ENCODE measurements at places on chromosomes 1 and 21.
A peak's percentile ranks its signal among the peaks of the same experiment; 100 is the strongest.

DNA sequence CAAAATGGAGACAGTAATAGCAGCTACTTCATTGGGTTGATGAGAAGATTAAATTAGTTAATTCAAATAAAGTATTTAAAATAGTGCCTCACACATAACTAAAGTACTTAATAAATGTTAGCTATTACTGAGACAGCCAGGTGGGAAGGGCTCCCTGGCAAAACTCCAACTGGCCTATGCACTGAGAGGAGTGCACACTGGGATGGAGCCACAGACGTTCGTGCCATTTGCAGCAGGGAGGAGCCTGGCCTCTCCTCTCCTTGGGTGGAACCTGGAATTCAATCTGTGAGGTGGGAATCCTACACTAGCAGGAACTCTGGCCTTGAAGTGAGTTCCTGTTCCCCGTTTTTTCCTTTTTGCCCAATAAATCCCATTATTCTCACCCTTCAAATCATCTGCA is 28.1 kb downstream of the SLC5A9 start:
- no peak for DNase-seq

DNA sequence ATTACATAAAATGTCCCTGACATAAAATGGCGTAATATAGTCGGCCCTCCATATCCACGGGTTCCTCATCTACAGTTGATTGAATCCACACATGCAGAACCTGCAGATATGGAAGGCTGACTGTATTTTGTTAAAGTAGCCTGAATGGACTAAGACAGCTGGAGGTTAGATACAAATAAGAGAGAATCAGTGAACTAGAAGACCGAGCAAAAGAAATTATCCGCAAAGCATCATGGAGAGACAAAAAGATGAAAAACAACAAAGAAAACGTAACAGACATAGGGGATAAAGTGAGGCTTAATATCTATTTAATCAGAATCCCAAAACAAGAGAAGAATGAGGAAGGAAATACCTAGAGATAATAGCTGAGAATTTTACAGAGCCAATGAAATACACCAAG is 20.3 kb downstream of the LTN1 start:
- DNase-seq = no peak

GRCh38 chr1:66364578-66365391 is 169.2 kb upstream of the SGIP1 start:
- no peak for DNase-seq

DNA sequence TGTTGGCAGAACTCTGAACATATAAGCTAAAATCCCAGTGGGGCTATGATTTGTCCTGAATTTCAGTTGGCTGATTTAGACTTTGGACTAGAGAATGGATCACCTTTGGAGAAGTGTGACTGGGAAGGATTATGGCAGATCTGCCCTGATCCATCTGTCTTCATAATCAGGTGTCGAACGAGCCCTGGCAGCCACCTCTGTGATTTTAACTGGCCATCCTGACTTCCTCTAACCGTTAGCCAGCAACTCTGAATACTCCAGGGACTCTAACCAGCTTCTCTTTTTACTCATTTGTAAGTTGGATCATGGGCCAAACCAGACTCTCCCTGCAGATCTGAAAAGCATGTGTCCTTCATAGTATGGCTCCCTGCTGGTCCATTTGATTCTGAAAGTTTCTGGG is 32.0 kb downstream of the ACTN2 start:
- DNase-seq = no peak

- no peak for DNase-seq
These were observed 92.0 kb upstream of the KIF26B start for GRCh38 chr1:245062741-245063305.

- no peak for DNase-seq
These were observed 36.6 kb downstream of the CCDC185 start for GRCh38 chr1:223429821-223430220.

- no peak for DNase-seq
These were observed 9.2 kb downstream of the S100A10 start for GRCh38 chr1:151984313-151984956.

DNA sequence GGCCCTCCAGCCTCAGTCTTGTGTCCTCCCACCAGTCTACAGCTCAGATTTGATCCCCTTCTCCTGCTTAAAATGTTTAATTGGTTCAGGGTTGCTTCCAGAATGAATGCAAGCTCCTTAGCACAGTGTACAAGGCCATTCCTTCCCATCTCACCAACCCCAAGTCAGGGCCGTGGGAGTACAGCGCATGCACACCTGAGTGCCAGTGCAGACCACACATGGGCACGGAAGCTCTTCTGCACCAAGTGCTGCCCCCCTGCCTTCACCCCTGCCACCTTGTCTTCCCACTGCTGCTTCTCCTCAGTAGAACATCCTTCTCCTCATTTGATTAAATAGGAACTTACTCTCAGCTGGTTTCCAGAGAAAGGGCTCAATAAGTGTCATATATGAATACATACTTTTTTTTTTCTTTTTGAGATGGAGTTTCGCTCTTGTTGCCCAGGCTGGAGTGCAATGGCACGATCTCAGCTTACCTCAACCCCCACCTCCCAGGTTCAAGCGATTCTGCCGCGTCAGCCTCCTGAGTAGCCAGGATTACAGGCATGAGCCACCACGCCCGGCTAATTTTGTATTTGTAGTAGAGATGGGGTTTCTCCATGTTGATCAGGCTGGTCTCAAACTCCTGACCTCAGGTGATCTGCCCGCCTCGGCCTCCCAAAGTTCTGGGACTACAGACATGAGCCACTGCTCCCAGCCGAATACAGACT is 9.3 kb downstream of the PMF1 start:
- no peak for DNase-seq

DNA sequence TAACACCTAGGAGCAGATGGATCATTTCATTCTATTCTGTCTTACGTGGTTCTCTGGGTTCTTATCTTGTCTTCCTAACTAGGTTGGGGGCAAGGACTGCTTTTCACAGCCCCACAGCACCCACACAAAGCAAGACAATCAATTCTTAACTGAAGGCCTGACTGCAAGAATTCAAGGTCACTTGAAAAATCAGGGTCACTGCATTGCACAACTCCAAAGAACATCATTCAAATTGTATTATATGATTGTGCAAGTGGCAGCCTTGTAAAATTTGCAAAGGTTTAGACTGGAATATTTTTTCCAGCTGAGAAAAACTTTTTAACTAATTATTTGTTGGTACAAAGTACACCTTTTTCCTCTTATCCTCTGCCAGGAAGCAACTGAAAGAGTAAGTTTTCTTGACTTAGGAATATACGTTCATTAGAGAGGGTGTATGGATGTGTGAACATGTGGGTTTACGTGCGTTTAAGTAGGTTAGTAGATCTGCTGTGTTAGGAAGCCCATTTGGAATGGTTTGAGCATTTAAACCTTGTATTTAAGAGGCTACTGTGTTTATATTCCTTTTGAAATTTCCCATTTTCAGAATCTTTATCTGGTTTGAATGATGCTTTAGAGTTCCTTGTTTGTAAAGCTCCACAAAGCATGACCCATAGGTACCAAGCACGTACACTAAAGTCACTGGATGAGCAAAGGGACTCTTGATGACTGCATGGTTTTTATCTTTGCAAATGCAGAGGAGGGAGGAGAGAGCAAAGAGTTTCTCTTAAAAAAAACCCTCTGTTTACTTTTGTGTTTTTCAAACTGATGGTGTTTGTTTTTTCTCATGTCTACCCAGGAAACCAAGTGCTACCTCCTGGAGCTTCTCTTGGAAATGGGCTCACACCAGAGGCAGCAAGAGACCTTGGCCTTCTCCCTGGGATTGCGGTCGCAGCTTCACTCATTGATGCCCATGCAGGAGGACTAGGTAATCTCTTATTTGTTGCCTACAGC is 214.9 kb downstream of the FGGY start:
- no peak for DNase-seq

DNA sequence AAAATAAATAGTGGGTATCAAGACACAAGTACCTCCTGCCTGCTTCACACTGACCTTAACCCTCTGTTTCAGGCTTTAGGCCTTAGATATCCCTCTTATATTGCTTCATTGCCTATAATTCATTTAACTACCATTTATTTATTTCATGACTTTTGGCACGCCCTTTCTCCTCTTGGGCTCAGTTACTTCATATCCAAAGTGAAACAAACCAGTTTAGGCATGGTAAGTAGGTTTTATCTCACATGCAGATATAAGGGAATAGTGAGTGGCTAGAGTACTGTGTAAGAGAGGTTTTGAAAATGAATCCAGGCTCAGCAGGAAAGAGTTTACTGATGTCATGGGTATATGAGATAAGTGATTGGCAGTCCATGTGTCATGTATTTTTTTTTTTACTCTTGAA is 69.8 kb upstream of the BEND5 start:
- no peak for DNase-seq

DNA sequence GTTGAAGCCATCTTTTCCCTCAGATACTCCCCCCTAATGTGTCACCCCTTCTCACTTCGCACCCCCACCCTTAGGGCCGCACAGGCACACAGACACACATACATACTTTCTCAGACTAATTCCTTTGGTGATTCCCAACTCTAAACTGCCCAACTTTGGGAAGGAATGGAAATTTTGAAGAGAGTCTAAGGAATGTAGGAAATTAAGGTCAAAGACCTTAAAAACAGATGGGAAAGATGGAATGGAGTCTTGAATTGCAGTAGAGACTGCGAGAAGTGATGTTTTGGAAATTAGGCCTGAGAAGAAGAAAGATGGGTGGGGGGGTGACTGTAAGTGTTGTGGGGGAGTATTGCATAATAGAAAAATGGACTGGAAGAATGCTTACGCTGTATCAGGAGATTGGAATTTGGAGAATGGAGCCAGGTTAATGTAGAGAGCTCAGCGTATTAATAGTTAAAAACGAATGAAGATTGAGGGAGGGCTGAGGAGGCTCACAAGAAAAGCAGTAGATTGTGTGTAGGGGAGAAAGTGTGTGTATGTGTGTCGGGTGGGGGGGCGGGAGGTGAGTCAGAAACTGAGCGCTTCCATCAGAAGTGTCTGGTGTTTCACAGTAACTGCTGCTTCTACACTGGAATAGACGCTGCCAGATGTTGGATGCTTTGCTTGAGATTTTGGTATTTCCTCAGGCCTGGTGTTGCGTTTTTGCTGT is 1.7 kb downstream of the PIP5K1A start:
- no peak for DNase-seq

DNA sequence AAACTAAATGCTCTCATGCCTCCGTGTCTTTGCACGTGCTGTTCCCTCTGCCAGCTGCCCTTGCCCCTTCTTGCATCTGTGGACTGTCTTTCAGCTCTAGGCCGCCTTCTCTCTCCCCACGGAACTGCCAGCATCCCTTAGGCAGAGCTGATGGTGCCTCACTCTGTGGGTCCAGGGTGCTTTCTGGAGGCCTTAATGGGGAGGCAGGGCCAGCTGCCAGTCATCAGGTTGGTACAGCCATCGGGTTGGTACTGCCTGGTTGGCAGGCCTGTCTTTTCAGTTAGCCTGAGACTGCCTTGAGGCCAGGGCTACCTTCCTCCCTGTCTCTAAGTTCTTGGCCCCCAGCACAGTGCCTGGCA is 61.4 kb upstream of the TARBP1 start:
- no peak for DNase-seq

GRCh38 chr1:66696771-66697170 is 55.5 kb upstream of the DYNLT5 start:
- no peak for DNase-seq

DNA sequence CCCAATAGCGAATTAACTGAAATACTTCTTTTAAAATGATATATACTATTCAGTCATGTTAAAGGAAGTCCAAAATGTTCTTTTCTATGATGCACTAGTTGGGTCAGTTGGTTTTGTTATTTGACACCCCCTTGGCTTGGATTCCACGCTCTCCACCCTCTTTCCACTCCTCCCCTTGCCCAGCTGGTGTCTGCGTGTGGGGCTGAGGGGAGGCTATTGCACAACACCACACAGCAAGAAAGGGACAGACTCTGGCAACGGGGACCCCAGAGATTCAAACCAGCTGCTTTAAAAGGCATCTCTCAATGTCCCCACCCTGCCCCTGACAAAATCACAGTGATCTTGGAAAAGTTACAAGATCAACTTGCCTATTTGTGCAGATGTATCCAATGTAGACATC is 394.3 kb downstream of the TGFB2 start:
- peak; percentile 5 for DNase-seq

DNA sequence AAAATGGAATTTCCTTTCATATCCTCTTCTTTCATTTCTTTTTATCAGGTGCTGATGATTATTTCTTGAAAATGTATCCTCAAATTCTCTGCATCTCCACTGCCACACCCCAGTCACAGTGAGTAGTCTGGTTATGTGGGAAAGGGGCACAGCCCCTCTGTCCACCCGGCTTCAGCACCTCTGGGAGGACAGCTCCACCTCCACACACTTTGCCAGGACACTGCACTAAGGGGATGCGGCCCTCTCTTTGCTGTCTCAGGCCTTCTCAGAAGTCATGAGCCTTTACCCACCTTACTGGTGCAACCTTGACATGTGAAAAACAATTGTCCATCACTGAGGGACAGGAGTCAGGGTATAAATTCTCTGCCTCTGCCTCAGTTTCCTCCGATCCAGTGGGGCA is 433.1 kb downstream of the PCP4 start:
- DNase-seq = no peak

GRCh38 chr1:116983678-116984077 is 17.9 kb upstream of the CD101 start:
- no peak for DNase-seq

DNA sequence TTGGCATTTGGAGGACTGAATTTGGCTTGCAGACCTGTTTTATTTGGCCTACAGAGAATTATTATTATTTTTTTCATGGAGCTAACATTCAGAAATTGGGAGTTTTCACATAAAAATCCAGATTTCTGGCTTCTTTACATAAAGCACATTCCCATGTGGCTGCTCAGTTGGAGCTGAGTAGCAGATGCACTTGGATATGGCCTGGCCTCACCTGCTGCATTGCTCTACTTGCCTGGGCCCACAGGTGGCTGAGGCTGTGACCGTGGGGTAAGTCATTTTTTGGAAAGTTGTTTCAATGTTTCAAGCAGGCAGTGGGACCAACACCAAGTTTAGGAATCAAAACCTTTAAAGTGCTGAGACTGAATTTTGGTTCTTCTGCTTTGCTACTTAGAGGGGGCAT is 56.7 kb downstream of the GADD45A start:
- DNase-seq = no peak

DNA sequence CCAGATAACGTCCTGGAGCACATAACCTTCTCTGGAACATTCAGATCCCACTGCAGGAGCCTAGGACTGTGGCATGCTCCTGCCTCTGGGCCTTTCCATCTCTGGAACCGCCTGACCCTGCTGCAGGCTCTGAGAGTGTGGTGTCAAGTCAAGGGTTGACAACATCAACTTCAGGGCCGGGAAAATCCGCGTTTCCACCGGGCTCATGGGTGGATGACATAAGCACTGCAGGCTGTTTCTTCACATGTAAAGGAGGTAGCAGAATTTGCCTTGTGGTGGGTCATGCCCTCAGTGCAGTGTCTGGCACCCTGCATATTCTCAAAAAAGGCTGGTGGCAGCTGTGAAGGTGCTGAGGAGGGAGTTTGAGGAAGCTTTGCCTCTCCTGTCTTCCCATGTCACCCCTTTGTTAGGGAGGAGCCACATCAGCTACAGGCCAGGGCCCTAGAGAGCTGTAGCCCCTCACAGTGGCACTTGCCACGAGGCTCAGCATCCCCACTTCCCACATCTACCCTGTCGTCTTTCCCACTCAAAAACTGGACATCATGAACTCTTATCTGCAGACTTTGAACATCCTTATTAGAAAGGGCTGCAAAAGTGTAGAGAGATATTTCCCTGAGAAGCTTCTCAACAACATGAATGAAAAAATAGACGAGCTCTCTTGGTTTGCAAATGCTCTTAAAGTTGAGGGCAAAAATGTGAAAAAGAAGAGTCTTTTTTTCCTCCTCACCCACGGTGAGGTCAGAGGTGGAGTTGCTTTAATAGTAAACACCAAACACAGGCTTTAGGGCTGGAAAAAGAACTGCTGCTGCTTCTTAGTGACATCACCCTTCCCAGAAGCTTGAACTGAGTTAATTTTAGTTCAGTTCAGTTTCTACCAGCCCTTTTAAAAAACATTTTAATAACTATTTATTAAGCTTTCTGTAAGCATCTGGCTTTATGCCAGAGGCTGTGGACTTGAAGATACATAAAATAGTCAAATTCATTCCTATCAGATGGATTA is 121.3 kb downstream of the HUNK start:
- DNase-seq = no peak
